ENCODE measurements at places on chromosomes 4 and X.

GRCh38 chr4:183789657-183790056, 115.5 kb upstream of the STOX2 start:
- DNase-seq, result no peak

- DNase-seq, result no peak
Observed at GRCh38 chr4:152348670-152349069, 187.2 kb downstream of the FBXW7 start.

DNA sequence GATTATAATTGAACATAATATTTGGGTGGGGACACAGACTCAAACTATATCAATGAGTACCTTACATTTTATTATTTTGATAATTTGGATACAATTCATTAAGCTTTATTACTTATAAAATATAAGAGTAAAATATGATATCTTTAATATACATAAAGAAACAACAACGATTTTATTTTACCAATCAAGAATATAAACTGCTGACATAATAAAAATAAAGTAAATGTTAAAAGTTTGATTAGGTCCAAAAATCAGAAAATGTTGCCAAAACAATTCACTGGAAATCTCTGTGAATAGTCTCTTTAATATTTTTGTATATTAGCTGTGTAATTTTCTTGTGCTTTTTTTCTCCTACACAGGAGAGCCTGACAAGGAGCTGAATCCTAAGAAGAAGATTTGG, 21.4 kb downstream of the GIMD1 start:
- no peak for DNase-seq

DNA sequence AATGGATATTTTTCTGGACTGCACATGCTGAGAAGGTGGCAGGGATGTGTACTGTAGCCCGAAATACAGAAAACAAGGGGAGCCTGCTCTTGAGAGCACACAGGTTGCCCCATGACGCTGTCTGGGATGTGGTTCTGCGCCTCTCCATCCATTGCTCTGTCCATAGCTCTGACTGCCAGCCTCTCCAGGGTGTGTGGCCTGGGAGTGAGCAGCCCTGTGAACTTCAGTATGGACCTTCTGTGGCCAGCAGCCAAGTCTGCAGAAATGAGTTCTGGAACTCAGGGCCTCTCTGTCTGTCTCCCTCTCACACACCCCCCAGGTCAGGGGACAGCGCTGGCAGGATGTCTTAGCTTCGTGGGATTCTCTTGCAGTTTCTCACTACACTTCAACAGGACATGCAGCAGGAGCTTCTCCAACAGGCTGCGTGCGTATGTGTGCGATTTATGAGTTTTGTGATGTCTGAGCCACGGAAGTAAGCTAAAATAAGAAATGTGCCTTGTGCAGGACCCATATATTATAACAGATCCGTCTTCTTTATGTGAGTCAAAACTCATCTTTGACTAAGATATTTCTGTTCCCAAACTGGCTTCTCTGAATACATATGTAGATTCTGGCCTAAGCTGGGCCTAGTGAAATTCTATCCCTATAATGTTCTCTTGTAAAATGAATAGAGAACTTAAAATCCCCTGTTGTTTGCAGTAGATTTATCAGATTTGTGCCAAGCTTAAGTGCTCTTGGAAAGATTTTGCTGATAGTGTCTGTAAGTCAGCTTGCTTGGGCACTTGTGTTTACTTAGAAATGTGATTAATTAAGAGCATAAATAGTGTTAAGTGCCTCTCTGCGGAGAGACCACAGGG, 40.0 kb downstream of the PROM1 start:
- no peak for DNase-seq

GRCh38 chrX:19183761-19184477, 61.7 kb upstream of the ADGRG2 start:
- DNase-seq, result no peak

DNA sequence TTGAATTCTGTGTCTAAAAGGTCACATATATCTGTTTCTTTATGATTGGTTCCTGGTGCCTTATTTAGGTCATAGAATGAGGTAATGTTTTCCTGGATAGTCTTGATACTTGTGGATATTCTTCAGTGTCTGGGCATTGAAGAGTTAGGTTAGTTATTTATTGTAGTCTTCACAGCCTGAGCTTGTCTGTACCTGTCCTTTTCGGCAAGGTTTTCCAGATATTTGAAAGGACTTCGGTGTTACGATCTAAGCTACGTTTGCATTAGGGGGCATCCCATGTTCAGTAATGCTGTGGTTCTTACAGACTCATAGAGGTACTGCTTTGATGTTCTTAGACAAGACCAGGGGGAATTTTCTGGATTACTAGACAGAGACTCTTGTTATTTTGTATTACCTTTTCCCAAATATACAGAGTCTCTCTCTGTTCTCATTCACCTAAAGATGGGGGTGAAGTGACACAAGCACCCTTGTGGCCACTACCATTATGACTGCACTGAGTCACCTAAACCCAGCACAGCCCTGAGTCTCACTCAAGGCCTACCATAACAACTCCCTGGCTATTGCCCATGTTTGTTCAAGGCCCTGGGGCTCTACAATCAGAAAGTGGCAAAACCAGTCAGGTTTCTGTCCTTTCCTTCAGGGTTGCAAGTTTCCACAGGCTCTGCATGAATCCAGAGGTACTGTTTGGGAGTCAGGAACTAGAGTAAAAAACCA, 30.1 kb upstream of the CYSLTR1 start:
- no peak for DNase-seq

- DNase-seq, result no peak
Observed at GRCh38 chr4:134470544-134470943, 269.0 kb upstream of the PABPC4L start.

DNA sequence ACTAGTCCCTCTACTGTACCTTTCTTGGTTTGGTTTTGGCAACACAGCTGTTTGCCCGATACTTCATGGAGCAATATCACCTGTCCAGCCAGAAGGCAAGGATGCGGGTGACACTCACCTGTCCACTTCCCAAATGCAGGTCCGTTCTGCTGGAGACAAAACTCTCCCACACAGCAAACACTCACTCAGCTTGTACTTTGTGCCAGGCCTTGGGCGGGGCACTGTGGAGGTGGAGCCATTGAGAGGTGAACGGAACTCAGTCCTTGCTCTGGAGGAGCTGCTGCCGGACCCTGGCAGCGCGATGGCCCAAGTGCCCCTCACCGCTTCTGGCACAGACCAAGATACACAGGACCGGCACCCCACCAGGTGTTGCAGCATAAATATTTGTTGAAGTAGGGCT, 15.3 kb upstream of the HMGB3 start:
- DNase-seq, result no peak

GRCh38 chrX:53287493-53288138, 6.2 kb upstream of the IQSEC2 start:
- DNase-seq, result no peak

- DNase-seq, result no peak
Observed at GRCh38 chrX:69493193-69493592, 10.9 kb upstream of the NALF2 start.

GRCh38 chr4:148800336-148800885, 358.2 kb upstream of the NR3C2 start:
- DNase-seq, result no peak
